Activated naive CD4-positive, alpha-beta T cell treated with anti-CD3 and anti-CD28 coated beads, Interleukin-2, amount 50 U/mL, for 72 hours (primary cell): ENCODE measurements at places on chromosomes 2 and 18. TPM values are rescaled to one million over a fixed set of nuclear protein-coding genes. Genes with fewer than 3 reads are reported as not detected.
A peak's percentile ranks its signal among the peaks of the same experiment; 100 is the strongest.

STAT4 gene
- total RNA-seq, result 56.5 TPM

SH3YL1 gene
- 16.5 TPM for total RNA-seq

PARD6G gene
- 0.58 TPM for total RNA-seq

GREB1 gene
- 0.91 TPM for total RNA-seq

- no peak for DNase-seq
Measured at GRCh38 chr18:11309172-11309571, 159.8 kb upstream of the PIEZO2 start.

- DNase-seq, result no peak
Measured at GRCh38 chr18:24265502-24266064, 126.7 kb downstream of the CABYR start.

DNA sequence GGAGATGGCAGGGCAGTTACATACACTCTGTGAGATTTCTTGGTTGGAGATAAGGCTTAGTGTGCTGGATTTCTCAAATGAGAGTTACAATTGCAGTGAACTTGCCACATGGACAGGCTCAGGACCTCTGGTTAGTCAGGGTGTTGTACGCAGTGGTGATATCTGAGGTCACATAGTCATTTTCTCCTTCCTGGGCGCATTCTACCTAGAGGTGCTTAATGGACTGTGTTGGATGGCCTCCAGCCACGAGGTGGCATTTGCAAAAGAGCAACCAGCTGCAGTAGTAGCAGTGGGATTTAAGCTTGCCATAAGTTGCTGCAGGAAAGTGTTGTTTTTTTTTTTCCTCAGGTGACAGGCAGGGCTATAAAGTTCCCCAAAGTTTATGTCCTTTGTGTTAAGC lies 173.8 kb upstream of the TMEM200C start:
- DNase-seq, result no peak

- DNase-seq, result no peak
Measured at GRCh38 chr2:145411493-145411892, 891.6 kb upstream of the ZEB2 start.

GRCh38 chr2:225916692-225917091 lies 517.2 kb downstream of the NYAP2 start:
- no peak for DNase-seq

DNA sequence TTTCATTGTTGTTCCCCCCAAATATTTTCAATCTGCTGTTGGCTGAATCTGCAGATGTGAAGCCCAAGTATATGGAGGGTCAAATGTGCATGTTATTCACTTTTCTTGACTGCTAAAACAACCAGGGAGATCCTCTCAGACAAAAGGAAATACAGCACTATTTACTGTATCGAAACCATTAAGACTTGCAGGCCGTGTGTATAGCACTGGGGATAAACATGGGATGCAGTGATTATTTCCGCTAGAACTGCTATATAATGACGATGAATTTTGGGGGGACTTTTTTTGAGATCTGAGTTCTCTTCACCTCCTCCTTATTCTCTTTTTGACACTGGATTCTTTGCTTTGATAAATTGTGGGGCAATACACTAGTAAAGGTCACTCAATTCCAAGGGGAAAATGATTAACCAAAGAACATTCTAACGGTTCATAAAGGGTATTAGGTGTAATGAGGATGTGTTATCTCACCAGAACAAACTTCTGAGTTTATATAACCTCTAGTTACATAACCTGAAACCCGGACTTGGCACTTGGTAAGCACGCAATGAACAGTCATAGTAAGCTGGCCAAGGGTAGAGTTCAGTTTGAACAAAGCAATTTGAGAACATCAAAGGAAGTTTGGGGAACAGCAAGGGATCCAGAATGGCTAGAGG lies 3.5 kb upstream of the UGT1A1 start:
- no peak for DNase-seq

- no peak for DNase-seq
Measured at GRCh38 chr2:235000426-235001236, 48.8 kb downstream of the SH3BP4 start.

DNA sequence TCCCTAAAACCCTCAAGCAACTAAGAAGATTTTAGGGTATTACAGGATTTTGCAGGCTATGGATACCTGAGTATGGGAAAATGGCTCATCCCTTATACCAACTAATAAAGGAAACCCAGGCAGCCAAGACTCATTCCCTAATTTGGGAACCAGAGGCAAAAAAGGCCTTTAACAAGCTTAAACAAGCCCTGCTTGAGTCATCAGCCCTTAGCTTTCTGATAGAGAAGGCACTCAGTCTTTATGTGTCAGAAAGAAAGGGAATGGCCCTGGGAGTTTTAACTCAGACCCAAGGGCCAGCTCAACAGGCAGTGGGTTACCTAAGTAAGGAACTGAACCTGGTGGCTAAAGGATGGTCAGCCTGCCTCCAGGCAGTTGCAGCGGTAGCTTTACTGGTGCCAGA lies 96.9 kb upstream of the RMP24 start:
- DNase-seq, result no peak

DNA sequence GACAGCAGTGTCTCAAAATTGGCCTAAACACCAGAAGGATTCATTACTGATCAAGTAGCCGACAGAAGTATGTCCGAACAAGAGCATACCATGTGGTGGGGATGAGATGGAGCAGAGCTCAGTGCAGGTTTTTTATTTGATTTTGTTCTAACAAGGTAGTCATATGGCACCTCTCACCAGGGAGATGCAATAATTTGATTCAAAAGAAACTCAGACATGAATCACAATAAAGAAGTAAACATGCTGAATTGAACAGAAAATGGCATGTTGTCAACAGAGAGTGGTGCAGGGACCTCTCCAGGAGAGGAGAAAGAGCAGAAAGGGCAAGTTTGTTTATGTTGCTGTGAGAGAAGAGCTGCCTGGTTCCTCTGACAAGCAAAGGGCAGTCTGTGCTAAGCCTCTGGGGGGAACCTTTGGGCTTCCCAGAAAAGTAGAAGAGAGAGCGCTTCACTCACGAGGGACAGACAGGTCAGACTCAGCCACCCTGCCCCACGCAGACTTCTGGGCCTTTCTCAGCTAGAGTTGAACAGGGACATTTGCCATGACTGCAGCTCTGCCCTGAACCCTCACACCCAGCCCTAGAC lies 351.3 kb upstream of the RAB12 start:
- no peak for DNase-seq

- DNase-seq, result no peak
Measured at GRCh38 chr2:46194856-46195255, 102.4 kb upstream of the EPAS1 start.

DNA sequence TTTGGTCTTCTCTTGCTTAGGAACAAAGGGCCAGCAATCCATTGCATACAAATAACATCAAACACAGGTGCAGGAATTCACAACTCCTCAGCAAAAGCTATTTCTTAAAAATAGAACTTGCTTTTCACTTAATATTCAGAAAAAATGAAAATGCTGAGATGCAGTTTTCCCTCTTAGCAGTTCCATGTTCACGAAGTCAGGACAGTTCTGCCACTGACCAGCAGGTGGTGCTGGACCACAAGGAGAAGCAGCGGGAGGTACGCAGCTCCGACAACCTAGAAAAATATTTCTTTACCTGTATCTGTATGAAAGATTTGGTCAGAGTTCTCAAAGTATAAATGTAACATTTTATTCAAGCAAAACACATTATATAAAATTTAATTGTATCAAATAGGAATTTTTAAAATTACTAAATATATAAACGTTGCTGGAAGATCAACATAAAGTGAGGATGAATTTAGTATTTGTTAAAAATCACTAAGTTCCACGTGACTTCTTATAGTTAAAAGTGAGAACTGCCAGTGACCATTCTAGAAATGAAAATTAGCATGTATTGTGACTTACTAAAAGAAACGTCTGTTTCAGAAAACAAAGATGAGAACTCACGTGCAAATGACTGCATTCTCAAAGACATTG lies 48.8 kb downstream of the ADNP2 start:
- DNase-seq, result no peak

DNA sequence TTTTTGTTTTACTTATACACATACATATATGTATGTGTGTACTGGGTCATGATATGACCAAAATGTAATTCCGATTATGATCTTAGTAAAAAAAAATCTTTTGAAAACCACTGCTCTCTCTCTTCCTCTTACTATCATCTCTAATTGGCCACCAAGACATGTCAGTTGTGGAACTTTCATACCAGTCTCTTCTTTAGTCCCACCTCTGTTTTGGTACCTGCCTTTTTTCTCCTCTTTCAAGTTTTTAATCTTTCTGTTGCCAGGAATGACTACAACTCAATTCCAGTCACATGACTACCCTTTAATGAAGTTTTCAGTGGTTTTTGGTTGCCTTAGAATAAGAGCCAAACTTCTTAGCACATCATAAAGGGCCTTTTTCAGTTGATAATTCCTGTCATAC lies 17.1 kb downstream of the RBM44 start:
- DNase-seq, result no peak

DNA sequence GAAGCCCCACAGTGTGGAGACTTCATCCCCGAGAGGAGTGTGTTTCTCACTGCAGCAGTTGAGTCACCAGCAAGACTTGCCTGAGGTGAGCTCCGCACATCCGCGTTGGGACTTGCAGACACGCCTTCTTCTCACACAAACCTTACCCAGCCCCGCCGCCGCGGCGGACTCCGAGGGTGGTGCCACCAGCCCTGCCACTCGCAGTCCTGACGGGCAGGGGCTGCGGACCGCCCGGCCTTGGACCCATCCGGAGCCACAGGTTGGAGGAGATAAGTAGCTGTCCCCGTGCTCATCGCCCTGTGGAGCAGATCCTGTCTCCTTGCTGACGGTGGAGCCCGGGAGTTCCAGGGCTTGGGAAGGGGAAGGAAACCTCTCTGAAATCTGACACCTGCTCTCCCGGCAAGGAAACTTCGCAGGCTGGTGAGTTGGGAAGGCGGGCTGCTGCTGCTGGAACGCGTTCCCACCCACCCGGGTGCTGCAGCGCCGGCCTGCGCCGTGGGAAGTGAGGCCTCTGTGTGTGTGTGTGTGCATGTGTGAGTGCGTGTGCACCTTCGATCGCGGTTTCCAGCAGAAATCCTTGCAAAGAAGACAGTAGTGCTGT lies at the start of gene RAB27B:
Gene RAB27B (plus strand): TSS at position 197 of the 601 bp plus-strand sequence. CDS start 49,109 bp downstream, outside the sequence.
- DNase-seq, result peak; percentile 82

- peak; percentile 44 for DNase-seq
Measured at GRCh38 chr18:63994783-63995399, 25.0 kb downstream of the SERPINB8 start.

DNA sequence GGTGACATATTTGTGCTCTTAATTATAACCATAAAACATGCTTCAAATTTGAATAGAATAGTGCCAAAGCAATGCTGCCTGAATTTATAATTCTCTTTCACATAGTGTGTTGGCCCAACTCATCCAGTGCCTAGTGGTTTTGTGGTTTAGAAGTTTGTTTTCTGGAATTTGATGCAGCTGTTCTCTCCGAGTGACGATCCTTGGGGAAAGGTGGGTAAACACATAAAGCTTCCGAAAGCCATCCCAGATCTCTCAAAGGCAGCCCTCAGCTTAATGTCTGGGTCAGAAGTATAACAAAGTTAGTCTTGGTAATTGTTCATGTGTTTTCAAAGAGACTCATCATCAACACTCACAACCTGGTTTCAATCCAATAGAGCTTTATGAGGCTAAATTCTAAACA lies 235.6 kb upstream of the CDH2 start:
- DNase-seq, result no peak

DNA sequence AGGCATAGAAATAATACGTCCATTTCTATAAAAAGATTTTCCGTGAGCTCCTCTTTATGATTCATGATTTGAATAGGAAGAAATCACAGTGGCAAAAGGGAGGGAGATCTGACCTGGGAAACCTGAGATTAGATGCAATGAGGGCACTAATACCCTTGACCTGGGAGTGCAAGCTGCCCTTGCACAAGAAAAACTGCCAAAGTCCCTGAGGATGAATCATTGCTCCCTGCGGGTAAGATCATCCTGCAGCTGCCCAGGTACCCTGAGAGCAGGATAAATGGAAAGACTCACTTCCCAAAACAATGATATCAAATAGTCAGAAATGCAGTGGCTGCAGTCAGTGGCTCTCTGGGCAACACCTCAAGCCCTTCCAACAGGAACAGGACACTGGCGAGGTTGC lies 11.6 kb downstream of the FHL2 start:
- DNase-seq, result no peak

DNA sequence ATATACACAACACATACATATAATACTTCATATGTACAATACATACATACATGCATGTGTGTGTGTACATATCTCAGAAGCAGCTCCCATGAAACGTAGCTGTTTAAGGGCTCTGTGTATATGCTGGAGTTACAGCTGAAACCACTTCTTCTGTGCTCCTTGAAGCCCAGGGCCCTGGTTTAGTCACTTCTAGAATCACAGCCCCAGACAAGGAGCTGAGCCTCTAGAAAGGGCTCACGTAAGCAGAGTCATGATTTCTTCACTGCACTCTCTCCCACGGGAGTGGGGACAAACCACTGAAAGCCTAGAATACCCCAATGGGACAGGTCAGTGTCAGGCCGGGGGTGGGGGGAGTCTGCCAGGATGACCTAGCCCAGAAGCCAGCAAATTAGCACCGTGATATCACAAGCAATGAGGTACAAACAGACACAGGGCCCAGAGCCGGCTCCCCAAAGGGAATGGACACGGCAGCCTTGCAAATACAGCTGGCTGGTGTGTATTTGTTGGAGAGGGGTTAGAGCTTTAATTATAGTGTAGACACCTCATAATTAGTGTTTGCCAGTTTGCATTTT lies 90.3 kb downstream of the C1QL2 start:
- DNase-seq, result no peak

- no peak for DNase-seq
Measured at GRCh38 chr2:240051697-240052096, 1.6 kb downstream of the OR6B3 start.

- no peak for DNase-seq
Measured at GRCh38 chr2:204898928-204899640, 353.8 kb downstream of the PARD3B start.

- no peak for DNase-seq
Measured at GRCh38 chr18:22683786-22684185, 249.3 kb upstream of the RBBP8 start.

GRCh38 chr18:13611142-13611600 lies 115.2 kb downstream of the FAM210A start:
- DNase-seq, result no peak

DNA sequence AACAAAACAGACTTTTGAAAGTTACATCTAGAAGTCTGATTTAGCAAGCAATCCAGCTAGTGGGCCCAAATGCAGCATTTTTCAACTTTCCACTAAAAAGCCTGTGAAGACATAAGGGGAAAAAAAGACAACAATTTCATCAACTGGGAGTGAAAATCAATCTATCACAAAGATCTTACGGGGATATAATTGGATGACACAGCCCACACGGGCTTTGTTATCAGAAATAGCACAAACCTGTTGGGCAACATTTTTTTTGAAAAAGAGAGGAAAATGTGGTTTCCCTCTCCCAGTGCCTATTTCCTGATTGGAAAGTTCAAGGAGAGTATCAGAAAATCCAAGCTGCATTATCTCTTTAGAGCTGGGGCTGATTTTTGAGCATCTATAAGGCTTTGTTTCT lies 132.7 kb downstream of the EVA1A start:
- no peak for DNase-seq

GRCh38 chr2:158837645-158838044 lies 42.5 kb downstream of the DAPL1 start:
- no peak for DNase-seq

DNA sequence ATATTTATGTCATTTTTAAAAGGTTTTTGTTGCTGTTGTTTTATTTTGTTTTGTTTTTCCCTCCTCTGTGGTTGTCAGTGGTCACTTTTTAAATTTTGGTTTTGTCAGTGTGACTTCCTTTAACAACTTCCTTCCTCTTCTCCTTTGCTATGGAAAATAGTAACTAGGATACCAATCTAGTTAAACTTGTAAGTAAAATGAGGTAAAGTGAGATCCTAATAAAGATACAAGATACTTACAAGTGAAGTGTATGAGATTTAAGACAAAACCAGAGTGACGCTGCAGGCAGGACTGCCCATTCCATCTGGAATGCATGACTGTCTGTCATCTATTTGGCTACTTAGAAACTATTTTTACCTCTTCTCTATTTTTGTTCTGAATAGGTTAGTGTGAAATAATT lies 30.6 kb upstream of the CREB1 start:
- DNase-seq, result no peak
